ENCODE measurements at places on chromosomes 12 and 14.
A peak's percentile ranks its signal among the peaks of the same experiment; 100 is the strongest.

DNA sequence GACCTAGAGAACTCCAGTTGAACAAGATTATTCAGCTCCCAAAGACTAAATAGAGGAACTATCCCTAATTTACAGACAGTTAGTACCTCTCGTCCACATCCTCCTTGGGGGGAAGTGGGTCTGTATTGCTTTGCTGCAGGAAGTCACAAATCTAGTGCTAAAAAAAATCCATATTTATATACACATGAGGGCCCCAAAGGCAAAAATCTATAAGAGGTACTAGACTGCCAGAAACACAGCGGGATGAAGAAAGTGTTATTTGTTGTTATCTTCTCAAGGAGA, 190.1 kb downstream of the TTC8 start:
- no peak for DNase-seq

DNA sequence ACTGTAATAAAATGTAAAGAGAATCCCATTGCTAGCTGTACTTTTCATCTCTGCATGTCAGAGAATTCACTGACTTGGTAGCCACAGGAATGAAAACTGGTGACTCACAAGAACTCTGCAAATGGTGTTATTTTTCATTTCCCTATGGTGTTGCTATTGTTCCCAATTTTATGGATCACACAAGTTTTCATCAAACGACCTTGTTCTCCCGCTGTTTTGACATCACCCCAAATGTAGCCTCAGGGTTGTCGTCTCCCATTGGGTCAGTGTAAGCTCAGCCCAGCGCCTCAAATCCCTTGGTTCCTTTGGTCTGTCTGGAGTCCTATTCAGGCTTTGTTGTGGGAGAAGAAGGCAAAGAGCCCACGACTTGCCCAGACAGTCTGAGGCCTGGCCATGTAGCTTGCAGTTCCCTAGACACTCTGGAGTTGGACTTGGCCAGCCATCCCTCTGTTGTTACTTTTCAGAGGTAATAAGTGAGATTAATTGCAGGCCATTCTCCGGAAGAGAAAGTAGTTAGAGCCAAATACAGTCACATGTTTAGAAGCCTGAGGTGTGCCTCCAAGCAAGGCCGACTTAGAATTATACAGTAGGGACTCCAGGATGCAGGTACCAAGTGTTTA, 159.2 kb downstream of the TGFB3 start:
- DNase-seq = no peak

DNA sequence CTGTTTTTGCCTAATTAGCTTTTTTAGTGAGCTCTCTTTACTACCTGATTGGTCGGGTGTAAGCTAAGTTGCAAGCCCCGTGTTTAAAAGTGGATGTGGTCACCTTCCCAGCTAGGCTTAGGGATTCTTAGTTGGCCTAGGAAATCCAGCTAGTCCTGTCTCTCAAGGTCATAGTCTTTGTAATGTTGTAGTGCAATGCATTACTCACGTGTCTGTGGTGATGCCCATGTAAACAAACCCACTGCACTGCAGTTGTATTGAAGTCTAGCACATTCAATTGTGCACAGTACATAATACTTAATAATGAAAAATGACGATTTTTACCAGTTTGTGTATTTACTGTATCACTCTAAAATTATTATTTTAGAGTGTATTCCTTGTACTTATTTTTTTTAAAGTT, 335.5 kb downstream of the NUAK1 start:
- DNase-seq = no peak

- DNase-seq = no peak
These were observed 85.6 kb downstream of the SLC2A13 start for GRCh38 chr12:40020261-40020691.

- no peak for DNase-seq
These were observed 519.7 kb upstream of the TBX3 start for GRCh38 chr12:115203701-115204100.

- DNase-seq = no peak
These were observed 188.2 kb downstream of the NAV3 start for GRCh38 chr12:78018939-78019338.

- no peak for DNase-seq
These were observed 110.6 kb downstream of the CALM1 start for GRCh38 chr14:90507428-90507827.

DNA sequence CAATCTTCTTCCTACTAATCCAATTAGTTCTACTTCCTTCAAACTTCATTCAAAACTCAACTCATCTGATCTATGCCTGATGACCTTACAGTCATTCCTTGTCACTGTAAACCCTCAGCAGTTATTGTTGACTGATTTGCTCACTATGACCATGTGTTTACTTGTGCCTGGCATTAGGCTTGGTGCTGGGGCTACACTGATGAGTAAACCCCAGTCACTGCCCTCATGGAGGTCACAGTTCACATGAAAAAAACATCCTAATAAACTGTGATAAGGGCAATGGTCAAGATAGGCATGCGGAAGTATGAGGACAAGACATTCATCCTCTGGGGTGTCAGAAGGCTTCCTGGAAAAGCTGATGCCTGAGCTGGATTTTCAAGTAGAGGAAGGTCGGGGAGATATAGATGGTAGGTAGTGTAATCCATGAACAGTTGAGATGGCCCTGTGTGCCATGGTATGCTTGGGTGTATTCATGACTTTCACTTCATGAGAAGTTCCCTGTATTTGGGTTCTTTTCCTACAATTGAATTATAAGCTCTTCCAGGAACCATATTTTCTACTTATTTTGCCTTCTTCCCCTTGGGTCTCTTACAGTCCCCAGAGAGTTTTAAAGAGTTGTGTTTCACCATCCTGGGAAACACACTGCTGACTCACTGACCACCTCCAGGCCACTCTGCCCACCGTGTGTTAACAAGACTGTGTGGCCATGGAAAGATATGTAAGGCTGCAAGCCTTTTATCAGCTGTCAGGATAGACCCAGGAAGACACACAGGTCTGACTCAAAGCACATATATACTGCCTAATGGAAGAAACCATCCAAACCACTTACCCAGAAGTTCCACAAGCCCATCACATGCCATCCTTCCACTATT, 38.7 kb upstream of the DUSP6 start:
- DNase-seq = no peak

DNA sequence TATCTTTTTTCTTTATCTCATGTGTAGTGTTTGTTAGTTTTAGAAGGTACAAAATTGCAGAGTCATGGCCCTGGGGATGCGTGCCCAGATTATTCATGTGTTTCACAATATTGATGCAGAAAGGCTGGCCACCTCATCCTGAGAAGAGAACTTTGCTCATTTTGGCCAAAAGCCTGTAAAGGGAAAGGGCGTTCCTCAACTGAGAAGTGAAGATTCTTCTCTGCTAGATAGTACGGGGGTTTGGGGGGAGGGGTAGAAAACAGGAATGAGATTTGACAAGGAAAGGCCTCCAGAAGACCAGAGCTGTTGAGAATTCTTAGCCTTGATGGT, 1.7 kb downstream of the MGST1 start:
- DNase-seq = peak; percentile 93

- no peak for DNase-seq
These were observed 164.4 kb upstream of the GSC start for GRCh38 chr14:94934276-94934810.

DNA sequence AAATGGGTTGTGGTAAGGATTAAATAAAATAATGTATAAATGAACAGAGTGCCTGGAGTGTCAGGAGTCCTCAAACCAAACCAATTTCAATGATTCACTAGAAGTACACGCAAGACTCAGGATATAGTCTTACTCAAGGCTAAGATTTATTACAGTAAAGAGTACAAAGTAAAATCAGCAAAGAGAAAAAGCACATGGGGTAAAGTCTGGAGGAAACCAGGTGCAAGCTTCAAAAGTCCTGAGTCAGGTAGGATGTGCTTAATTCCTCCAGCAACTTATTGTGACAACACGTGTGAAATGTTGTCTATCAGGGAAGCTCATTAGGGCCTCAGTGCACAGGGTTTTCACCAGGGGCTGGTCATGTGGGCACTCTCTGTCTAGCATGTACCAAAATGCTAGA, 105.8 kb upstream of the NAP1L1 start:
- DNase-seq = no peak

DNA sequence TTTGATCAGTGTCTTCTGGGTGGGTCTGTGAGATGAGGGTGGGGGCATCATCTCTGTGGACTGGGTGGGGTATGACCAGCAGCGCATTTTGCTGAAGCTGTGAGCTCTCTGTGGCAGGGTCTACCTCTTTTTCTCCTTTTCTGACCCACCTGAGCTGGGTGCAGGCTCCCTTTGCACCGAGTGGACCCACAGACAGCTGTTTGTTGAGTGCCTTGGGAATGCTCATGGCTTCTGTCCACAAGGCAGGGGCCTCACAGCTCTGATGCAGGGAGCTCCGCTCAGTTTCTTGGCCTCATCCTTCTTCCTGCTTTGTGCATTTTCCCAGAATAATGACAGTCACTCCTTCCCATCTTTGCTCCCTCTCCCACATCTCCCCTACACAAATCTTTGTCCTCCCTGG, 380.6 kb downstream of the DPF3 start:
- no peak for DNase-seq

DNA sequence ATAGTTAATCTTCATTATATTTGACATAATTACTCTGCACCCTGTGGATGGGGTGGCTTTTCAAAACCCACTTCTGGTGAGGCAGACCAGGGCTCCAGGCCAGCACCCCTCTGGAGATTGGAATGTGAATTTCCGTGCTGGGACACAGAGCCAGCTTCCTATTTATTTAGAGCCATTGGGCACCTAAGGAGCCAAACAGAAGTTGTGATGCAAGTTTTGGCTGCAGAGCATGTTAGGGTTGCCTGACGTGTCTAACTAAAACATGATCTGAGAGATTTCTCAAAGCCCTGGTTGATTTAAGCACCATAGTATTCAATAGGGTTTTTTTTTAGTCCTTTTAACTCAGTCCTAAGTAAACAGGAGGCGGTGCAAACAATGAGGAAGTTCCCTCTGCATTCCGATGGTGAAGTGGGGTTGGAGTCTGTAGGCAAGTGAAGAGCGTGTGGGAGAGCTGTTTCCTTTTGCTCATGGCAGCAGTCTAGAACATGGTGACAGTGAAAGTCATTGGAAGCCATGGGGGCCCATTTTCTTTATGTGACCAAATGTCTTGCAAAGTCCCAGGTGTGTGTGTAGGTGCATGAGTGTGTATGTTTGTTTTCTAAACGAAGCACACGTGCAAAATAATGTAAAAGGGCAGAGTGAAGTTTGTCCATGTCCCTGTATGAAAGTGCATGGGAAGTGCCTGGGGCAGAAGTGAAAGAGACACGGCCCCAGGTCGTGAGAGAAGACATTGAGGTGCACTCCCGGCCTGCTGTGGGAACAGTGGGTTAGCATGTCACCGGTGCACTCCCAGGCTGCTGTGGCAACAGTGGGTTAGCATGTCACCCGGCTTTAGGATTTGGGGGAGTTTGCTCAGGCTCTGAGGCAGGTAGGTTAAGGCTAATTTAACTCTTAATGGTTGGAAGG, 117.7 kb downstream of the PRKCH start:
- DNase-seq = peak; percentile 30

GRCh38 chr14:49853572-49854375, 1.2 kb upstream of the NEMF start:
- peak; percentile 70 for DNase-seq

GRCh38 chr12:3138941-3139511, 61.8 kb downstream of the TSPAN9 start:
- no peak for DNase-seq

DNA sequence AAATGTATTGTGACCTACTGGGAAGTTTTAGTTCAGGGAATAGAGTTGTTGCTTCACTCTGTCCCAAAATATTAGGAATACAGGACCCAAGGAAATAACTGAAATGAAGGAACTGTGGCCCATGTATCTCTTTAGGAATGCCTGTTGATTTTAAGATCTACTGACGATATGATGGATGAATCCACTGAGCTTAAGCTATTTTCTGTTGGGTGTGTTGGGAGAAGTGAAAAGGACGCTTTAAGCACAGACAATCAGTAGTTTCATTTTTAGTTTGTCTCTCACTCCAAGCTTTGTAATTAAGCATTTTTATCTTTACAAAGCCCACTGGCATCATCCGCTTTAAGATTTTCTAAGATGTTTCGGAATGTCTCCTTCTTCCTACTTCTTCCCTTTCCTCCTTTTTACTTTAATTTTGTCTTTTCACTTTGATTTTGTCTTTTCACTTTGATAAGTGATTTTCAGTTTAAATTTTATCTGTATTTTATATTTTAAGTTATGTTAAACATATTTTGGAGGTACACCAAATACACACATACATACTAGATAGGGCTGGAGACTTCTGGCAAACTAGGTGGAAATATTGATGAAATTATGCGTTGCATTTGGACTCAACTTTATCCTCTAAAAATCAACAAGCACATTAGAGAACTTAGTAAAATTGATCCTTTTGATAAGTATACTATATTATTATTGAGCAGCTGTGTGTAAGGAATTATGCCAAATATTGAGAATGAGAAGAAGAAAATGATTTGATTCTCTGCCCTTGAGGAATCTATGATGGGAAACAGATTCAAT, 52.3 kb upstream of the USP44 start:
- DNase-seq = no peak

GRCh38 chr12:64933791-64934190, 109.3 kb downstream of the TBC1D30 start:
- DNase-seq = no peak

- no peak for DNase-seq
These were observed 88.2 kb upstream of the PAWR start for GRCh38 chr12:79778802-79779448.

DNA sequence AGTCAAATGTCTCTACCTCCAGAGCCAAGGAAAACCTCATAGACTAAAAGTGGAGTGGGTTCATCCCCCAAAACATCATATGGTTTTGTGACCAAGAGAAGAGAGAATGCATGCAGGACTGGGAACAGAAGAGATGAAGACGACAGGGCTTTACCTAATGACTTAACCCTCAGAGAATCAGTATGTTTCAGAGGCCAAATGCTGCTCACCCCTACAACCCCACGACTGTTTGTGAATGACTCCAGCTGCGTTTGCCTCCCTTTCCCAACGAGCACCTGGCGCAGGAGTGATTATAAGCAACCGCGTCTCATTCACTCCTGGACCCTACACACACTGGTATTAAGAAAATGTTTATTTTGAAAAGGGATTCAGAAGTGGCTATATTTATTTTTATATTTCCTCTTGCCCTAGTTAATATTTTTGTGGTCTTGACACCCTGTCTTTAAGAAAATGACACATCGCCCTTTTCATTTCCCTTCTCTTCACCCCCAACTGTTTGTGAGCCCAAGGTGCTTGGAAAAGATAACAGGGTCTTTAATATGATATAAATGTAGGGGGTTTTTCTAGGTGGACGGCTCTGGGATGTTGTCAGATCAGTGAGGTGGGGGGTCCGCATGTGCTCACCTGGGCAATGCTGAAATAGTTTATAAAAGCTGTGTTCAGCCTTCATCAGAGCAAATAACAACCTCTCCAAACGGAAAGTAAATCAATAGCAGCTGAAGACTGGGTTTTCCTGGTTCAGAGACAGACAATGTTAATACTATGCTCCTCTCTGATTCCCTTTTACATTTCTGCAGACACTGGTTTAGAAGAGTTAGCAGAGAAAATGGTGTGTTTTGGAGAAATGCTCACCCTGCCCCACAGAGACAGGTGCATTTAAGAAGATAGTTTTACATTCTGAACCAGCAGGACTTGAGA, 77.7 kb downstream of the SLC15A4 start:
- no peak for DNase-seq
